Activated CD4-positive, CD25-positive, alpha-beta regulatory T cell treated with anti-CD3 and anti-CD28 coated beads, Interleukin-2, amount 50 U/mL, for 24 hours (primary cell): ENCODE measurements at places on chromosomes 6 and 20.

DNA sequence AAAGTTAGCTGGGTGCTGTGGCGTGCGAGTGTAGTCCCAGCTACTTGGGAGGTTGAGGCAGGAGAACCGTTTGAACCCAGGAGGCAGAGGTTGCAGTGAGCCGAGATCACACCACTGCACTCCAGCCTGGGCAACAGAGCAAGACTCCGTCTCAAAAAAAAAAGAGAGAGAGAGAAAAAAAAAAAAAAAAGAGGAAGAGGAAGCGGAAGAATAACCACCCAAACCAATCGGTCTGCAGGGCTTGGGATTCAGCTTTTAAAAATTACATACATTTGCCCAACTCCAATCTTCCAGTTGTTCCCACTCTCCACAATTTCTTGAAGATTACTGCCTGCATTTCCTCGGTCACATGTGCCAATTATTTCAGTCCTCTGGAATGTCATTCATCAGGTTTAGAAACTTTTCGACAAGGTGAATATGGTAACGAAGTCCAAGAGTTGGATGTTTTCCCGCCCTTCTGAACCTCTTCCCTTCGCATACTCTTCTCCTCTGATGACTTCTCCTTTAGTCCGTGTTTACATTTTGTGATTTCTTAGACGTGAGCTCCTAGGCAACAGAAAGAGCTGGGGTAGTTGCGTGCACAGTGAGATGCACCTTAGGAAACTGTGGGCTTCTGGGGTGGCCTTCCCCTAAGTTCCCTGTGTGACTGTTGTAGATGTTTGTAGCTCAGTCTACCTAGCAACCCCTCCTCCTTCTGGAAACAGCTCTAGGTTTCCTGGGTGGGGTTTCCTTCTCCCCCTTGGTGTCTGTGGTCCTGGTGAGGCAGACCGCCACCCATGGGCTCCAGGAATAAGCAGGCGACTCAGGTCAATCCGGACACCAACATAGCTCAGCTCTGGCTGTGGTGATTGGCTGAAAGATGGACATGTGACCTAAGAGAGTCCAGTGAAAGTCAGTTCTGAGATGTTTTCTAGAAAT, 63.0 kb upstream of the NCOA3 start:
- ATAC-seq, result no peak

GRCh38 chr20:59933849-59934585, 580 bp upstream of the SYCP2 start:
- ATAC-seq, result peak; percentile 84

DNA sequence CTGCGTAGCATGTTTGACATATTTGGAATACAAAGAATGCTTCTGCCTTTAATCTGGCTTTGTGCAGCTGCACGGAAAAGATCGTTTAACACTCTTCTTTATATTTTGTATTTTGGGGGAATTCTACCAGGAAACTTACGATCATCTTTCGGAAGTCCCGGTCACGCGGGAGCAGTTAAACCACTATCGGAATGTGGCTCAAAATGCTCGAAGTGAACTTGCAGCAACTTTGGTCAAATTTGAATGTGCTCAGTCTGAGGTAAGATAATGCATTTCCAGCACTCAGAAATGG, 42.3 kb downstream of the CCDC170 start:
- ATAC-seq, result no peak

DNA sequence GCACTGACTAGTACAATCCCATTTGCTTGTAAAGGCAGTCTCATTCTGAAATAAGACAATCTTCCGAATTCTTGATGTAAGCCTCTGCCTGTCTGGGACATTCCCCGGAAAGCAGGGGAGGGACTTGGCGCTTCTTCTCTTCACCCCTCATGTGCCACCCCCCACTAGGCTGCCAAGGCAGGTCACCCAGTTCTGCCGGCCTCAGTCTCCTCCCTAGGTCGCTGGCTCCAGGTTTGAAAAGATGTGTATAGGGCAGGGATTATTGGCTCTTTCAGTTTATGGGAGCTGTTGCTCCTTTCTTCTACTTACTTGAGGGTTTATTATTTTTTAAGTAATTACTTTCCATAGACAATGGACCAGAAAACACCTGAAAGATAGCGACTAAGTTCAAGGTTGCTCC, 158.1 kb upstream of the RPS6KA2 start:
- no peak for ATAC-seq
